NCI-H187 treated with DMSO at 0.1 percent for 48 hours (cell line): ENCODE measurements at places on chromosomes 16 and 17.
A peak's percentile ranks its signal among the peaks of the same experiment; 100 is the strongest.

- no peak for DNase-seq
These were observed 17.0 kb upstream of the ABCA10 start for GRCh38 chr17:69245617-69246016.

- no peak for DNase-seq
These were observed 129.3 kb upstream of the AXIN2 start for GRCh38 chr17:65690626-65691310.

DNA sequence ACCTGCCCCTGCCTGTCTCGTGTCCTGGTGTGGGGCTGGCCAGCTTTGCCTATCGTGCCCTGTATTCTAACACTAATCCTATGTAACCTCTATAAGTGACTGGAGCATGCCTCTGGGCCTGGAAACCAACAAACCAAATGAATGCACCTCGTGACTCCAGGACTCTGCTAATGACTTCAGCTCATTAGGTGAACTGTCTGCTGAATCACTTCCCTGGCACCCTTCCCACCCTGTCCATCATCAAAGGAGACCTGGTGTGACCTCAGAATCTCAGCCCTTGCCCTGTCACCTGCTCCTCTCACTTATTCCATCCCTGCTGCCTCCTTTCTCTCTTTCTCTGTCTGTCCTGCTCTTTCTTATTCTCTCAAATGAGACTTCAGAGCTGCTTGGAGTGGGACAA, 322.4 kb downstream of the CBLN1 start:
- no peak for DNase-seq

- DNase-seq = no peak
These were observed 31.3 kb downstream of the ARHGAP23 start for GRCh38 chr17:38459567-38459966.

- no peak for DNase-seq
These were observed 20.2 kb upstream of the GUCY2D start for GRCh38 chr17:7982173-7982572.

DNA sequence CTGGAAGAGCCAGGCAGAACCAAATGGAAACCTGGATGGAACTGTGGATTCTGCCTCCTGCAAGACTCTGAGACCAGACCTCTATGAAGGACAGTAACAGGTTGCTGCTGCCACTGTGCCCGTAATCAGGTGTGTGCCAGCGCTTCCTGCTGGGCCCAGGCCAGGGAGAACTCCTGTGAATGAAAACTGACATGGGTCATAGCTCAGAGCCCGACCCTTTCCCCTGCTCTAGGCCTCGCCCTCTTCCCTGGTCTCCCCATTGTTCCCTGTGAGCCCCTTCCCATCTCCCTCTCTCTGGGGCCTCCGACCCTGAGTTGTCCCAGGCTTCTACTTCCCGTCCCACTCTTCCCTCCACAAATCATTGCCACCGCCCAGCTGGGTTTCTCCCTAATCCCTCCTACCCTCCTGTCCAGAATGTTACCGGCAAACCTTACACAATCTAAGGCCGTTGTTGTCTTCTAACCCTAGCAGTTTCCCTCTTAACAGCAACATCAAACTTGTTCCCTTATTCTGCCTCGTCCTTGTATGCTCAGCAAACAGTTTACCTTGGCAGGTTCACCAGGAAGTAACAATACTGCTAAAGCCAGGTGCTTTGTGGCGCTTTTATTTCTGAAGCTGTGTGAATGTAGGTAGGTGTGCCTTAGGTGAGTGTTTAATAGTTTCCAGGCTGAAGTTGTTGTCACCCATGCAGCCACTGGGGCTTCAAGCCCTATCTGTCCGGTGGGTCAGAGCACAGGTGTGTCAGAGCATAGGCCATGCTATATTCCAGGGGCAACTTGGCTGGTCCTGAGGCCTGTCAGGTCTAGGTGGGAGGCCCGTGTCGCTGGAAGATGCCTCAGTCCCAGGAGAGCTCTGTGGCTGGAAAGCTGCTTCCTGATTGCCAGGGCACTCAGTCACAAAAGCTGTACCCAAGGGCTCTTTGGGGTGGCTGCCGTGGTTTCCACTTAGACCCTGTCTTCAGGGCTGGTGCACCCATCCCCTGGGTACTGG, 32.0 kb downstream of the SMPD3 start:
- no peak for DNase-seq

DNA sequence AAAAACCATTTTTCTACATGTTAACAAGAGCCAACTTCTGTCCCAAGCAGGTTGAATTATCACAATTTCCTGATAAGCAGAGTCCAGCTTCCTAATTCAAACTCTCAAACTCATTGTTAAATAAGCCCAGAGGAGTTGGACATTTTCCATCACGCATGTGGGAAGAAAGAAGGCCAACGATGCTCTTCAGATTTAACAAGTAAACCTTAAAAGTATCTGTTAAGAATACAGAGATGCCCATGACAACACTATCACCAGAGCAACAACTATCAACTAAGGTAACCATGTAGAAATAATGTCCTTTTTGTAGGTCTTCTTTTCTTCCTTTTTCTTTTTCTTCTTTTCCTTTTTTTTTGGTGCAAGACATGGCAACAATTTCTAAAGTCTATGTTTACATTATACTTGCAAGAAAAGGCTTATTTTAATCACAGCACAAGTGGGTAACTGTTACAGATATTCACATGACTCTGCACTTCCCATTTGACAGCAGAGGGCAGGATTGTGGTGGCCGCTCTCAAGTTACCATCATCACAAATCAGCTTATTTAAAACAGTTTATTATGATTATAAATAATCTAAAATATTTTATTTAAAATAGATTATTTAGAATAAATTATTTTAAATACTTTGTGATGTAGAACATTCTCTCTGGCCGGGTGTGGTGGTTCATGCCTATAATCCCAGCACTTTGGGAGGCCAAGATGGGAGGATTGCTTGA, 35.7 kb upstream of the DHRS7B start:
- DNase-seq = no peak

- no peak for DNase-seq
These were observed 19.4 kb downstream of the MYH10 start for GRCh38 chr17:8611137-8611536.

- DNase-seq = no peak
These were observed 28.5 kb upstream of the EFCAB13 start for GRCh38 chr17:47295037-47295873.

DNA sequence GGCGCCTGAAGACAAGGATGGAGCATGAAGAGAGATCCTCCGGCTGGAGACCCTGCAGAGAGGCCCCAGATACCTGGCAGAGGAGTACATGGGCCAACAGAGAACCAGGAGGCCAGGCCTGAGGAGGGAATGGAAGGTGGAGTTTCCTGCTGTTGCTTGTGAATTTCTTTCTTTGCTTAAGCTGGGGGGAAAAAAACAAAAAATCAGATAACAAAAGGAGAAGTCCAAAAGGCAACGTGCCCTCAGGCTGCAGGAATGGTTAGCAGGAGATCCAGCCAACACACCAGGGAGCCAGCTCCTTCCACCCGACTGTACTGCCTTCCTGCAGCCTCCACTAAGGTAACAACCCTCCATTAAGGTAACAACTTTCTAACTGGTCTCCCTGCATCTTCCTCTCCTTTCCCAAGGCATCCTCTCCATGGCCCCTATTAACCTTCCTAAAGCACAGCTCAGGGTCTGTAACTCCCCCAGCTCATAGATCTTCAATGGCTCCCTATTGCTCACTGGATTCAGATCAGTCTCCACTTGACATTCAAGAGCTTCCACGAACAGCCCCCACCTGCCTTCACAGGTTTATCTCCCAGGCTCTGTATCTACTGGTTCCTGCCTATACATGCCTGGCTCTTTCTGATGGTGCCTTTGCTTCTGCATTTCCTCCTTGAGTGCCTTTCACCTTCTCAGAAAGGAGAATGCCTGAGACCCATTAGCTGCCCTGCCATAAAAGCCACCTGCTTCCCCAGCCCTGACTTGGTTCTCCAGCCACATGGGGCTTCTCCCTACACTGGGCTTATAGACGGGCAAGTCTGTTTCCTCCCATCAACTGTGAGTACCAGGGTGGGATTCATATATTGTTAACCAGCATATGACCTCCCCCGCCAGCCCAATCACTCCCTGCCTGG, 725 bp upstream of the ARL5C start:
- DNase-seq = no peak

GRCh38 chr17:11980813-11981212, 16.5 kb downstream of the ZNF18 start:
- DNase-seq = no peak

DNA sequence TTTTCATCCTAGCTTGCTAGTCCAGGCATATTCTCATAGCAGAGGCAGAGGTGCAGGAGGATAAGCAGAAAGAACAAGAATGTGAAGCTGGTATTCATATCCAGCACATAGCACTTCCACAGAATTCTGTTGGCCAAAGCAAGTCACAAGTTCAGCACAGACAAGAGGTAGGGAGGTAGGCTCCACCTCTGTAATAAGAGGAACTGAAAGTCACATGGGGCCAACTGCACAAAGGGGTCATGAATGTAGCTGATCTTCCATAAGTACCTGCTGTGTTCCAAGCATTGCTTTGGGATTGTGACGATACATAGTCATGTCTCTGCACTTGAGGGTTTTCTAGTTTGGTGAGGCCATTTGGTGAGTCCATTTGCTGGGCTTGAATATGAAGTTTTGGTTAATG, 110.8 kb upstream of the MPHOSPH6 start:
- DNase-seq = no peak

DNA sequence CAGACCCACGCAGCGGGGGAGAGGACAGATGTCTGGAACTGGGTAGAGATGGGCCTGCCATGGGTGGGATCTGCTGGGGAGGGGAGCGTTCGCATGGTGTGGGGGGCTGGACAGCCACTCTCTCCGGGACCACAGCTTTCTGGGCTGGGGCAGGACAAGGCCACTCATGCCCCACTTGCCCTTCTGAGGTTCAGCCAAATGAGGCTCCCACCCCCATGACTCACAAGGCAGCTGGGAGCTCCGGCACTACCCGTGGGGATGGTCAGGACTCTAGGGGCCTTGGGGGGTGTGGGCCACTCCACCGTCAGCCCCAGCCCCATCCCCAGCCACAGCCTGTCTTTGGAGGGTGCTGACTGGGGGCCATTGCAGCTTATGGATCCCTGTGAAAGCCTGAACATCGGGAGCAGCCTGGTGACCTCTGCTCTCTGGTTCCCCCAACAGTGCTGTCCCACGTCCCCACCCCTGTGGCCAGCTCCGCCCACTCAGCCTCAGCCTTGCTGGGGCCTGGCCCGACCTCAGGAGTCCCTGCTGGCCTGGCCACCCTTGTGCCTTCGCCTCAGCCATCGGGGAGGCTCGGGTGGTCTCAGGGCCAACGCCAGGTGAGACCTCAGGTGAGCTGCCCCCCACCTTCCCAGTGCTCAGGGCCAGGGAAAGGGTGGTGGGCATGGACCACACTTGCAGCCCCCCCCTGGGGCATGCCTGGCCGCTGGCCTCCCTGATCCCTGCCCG, 4.7 kb upstream of the CDH15 start:
- no peak for DNase-seq

DNA sequence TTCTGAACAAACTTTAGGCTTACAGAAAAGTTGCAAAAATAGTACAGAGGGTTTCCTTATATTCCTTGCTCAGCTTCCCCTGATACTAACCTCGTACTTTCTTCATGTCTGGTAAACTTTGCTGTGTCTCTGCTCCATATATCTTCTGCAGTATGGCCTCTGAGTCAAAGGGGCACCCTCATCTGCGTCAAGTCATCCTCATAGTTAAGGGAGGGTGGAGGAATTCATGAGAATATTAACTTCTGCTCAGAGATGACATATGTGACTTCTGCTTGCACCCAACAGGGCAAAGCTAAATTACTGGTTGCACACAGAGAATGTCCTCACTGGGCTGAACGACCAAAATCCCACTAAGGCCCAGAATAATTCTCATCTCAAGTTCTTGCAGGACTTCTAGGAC, 4.3 kb upstream of the CCL7 start:
- no peak for DNase-seq

- DNase-seq = no peak
These were observed 28.4 kb downstream of the SETD6 start for GRCh38 chr16:58543685-58544084.

DNA sequence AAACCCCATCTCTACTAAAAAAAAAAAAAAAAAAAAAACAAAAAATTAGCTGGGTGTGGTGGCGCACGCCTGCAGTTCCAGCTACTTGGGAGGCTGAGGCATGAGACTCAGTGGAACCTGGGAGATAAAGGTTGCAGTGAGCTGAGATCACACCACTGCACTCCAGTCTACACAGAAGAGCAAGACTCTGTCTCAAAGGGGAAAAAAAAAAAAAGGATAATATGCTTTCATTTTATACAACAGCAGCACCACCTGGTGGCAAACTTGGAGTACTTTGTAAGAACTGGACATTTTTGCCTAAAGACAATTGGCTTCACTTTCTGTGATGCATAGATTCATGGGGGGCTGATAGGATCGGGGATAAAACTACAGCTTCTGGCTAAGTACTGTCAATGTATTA, 8.5 kb downstream of the CHTF8 start:
- DNase-seq = no peak

GRCh38 chr16:84778720-84779119, 41.1 kb upstream of the CRISPLD2 start:
- no peak for DNase-seq

- DNase-seq = no peak
These were observed 318.7 kb upstream of the RBFOX1 start for GRCh38 chr16:7013990-7014389.

DNA sequence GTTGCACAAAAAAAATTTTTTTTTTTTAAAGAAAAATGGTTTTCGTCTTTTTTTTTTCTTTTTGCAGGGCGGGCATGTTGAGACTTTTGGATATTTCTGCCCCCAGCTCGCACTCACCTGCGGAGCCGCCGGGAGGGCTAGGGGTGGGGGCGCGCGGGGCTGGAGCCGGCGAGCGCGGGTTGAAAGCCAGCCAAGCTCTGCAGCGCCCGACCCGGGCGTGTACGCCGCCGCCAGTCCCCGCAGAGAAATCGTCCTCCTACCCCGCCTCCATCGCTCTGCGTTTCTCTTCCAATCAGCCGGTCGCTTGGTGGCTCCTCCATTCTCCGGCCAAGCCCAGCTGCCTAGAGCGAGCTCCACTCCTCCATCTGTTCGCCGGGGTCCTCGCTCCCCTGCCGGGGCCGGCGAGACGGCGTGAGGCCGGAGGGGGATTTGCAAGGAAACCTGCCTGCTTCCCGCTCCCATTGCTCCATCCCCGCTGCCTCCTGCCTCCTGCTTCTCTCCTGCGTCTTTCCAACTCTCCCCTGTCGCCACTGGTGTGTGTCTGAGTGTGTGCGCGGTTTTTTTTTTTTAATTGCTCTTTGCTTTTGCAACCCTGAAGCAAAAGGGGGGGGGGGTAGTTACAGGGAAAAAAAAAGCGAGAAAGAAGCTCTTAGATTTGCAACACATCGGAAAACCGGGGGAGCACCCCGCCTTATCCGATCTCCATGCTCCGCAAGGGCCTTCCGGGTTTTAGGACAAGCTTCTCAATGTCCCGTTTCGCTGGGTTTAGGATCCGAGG, 1.8 kb upstream of the UBTF start:
- DNase-seq = peak; percentile 23

- DNase-seq = no peak
These were observed 73.3 kb downstream of the GNAO1 start for GRCh38 chr16:56264609-56264972.

DNA sequence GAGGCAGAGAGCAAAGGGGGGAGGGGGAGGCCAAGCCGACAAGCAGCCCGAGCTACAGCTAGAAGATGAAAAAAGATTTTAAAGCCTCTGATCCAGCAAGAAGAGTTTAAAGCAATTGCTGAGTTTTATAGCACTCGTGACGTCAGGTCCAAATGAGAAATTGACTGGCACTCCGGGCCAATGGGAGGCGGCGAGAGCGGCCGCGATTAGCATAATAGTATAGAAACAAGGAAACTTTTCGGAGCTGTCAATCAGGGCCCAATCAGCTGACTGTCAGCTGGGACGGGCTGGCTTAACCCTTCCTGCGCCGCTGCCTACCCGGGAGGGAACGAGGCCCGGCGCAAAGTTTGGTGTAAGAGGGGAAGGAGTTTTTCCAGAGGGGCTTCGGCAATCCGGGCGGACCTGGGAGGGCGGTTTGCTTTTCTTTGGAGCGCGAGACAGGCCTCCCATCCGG, at the start of gene MAF:
TSS of gene MAF (minus strand) at position 100 of the 454 bp plus-strand sequence. CDS start 835 bp downstream, outside the sequence.
- DNase-seq = peak; percentile 62
